ENCODE measurements at places on chromosomes 1 and 21. TPM values are rescaled to one million over a fixed set of nuclear protein-coding genes. Genes with fewer than 3 reads are reported as not detected.

MFAP2 gene
- 161 TPM for polyA plus RNA-seq

- no peak for DNase-seq
Measured at GRCh38 chr1:47763591-47764171, 233.5 kb downstream of the TRABD2B start.

GRCh38 chr1:190551638-190552037 lies 74.0 kb upstream of the BRINP3 start:
- no peak for DNase-seq

GRCh38 chr1:218456444-218456843 lies 111.3 kb downstream of the TGFB2 start:
- DNase-seq = no peak

SLFNL1 gene
- 0.23 TPM for polyA plus RNA-seq

DNA sequence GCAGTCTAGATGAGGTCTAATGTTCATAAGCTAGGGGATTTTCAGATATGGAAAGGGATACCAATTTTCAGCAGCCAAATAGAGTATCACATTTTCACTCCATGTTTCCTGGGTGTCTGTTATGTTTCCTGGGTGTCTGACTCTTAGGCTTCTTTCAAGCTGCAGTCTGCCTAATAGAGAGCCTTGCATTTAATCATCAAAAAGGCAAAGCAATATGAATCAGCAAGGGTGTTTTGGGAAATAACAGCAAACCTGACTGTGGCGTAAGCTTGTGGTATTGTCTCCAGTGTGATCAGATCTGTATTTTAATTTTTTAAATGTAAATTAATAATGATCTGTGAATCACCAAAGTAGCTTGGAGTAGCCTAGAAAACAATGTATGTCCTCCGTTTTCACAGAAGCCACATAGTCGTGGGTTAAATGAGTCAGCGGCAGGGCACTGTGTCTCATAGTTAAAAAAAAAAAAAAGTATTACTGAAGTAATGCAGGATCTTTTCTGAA lies 10.4 kb downstream of the LGALS8 start:
- DNase-seq = no peak

C1orf74 gene
- 3.4 TPM for polyA plus RNA-seq

GRCh38 chr1:47175227-47175934 lies 14.5 kb downstream of the PDZK1IP1 start:
- DNase-seq = peak; percentile 62

DIRAS3 gene
- 3.9 TPM for polyA plus RNA-seq

HSD11B1 gene
- polyA plus RNA-seq = 0.14 TPM

GRCh38 chr21:41730367-41730765 lies 36.5 kb downstream of the RIPK4 start:
- DNase-seq = no peak

DNA sequence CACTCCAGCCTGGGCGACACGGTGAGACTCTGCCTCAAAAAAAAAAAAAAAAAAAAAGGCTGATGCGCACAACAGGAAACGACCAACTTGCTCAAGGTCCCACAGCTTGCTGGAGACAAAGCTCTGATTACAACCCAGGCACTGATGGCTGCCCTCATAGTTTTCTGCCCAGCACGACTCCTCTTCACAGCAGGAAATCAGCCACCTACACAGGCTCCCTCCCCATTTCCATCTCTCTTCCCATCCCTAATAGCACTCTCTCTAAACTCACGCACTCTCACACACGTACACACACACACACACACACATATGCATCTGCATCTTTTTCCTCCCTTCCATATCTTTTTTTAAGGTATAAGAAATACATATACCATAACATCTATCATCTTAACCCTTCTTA lies 153.5 kb upstream of the SOD1 start:
- no peak for DNase-seq

All from renal pelvis (tissue), 12 donors.